ENCODE measurements at places on chromosomes 2 and 18.
A peak's percentile ranks its signal among the peaks of the same experiment; 100 is the strongest.

DNA sequence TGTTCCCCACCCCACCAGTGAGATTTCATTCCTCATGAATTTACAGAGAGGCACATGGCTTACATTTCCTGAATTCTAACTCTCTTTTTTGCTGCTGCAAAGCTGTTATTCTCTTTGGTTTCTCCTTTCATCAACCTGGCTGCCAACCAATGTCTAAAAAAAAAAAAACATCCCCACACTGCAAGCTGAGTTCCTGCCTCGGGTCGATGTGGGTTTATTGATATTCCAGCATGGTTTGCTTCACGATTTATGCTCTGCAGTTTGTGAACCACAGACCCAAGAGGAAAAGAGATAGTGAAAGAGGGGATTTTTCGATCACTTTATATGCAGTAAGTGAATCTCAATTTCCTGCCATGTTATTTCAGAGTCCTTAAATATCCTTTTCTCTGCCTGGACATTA is 363.6 kb downstream of the LPIN1 start:
- no peak for DNase-seq

- DNase-seq: no peak
Observed at GRCh38 chr18:8701546-8702118, 3.7 kb upstream of the MTCL1 start.

- no peak for DNase-seq
Observed at GRCh38 chr2:100365434-100365833, 43.1 kb upstream of the LONRF2 start.

DNA sequence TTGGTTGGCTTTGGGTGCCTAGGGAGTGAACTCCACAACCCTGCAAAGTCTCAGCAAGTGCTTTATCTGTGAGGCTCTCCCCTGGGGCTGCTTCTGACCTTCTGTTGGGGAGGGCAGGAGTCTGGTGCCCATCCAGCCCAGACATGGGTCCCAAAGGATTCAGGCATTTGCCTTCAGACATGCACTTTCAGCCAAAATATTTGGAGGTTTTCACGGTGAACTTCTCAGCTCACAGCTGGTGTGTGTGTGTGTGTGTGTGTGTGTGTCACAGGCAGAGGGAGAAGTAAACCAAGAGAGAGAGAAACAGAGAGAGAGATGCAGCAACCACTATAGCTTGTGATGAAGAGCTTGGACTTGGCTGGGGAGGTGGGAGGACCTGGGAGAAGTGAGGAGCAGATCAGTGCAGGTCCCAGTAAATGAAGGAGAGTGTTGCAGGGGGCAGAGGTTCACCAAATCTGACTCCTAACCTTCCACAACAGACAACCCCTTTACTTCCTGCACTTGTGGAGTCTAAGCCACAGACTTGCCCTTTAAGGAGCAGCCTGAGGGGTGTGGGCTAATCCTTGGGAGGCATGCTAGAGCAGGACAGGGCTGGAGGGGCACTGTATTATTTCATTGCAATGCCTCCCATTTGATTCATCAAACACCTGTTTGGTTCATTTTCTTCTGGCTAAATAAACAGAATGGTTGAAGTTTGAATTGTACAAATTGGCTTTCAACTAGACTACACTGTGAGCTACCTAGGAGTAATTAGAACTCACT is 14.1 kb downstream of the SLC9A4 start:
- no peak for DNase-seq

GRCh38 chr2:68121873-68122679 is 35.6 kb upstream of the PNO1 start:
- DNase-seq: peak; percentile 78

DNA sequence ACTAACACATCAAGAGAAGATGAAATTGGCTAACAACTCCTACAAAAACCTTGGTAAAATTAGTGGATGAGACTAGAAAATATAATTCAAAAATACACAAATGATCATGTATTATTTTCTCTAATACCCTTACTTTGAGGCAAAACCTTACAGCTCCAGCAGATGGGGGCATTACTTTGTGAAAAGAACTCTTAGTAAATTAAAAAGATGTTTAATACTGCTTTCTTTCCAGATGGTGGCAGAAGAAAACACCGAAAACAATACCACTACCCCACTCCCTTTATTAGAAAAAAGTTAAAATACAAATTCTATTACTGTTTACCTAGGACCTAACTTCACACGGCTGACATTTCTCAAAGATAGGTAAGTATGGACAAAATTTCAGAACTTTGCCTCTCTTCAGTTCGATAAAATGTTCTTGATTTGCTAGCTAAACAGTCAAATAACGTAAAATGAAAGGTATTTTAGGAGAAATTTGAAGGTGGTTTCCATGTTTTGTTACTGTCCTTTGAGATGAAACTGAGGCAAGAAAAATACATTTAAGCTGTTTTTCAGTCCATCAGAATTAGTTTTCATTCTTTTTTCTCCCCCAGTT is 30.6 kb downstream of the ORC4 start:
- DNase-seq: no peak

- no peak for DNase-seq
Observed at GRCh38 chr2:235493775-235494715, at the start of gene AGAP1. TSS of gene AGAP1 (plus strand) at chr2:235494043.

- peak; percentile 6 for DNase-seq
Observed at GRCh38 chr2:974054-974453, 23.4 kb downstream of the SNTG2 start.

DNA sequence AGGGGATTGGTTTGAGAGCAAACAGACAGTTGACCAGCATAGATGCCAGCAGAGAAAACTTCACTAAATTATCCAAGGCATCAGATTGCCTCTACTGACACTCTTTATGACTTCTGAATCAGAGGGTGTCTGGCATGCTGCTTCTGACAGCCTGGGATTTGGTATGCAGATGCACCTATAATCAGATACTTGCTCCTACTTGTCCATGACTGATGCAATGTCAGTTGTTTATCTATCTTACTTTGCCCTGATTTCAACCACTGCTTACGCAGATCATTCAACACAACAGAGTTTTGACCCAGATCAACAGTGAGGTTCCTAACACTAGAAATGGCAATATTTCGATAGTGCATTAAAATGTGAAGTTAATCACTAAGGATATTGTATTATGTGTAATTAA is 22.6 kb upstream of the CALCRL start:
- no peak for DNase-seq

DNA sequence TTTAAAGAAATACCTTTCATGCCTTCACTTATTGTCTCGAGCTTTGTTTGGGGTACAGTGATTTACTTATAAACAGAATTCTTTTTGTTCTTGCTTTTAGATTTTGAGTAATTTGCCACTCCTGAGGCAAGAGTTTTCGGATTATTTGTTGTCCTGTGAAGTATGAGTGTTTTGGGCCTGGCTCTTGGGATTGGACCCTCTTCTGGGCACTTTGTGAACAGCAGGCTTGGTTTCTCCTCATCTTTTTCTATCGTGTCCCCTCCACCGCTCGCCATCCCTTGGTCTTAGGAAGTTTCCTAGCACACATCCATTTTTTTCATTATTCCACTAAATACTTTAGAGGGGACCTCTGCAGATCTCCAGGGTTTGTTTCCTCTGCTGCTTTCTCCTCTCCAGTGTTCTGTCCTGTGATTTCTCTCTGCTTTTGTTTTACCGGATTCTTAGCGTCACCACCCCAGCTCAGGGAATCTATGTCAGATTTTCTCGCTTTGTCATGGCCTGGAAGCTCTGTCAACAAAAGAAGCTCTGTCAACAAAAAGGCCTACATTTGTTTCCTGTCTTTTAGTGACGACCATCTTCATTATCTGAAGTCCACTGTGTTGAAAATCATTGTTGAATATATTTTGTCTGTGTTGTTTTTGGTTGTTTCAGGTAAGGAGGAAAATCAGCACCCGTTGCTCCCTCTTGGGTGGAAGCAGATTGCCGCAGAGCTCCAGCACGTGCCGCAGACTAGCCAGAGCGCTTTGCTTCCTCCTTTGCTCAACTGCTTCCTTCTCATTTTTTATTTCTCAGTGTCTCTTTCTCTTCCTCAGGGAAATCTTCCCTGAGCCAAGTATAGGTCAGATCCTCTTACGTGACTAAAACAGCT is 27.8 kb downstream of the ANKRD62 start:
- DNase-seq: no peak

DNA sequence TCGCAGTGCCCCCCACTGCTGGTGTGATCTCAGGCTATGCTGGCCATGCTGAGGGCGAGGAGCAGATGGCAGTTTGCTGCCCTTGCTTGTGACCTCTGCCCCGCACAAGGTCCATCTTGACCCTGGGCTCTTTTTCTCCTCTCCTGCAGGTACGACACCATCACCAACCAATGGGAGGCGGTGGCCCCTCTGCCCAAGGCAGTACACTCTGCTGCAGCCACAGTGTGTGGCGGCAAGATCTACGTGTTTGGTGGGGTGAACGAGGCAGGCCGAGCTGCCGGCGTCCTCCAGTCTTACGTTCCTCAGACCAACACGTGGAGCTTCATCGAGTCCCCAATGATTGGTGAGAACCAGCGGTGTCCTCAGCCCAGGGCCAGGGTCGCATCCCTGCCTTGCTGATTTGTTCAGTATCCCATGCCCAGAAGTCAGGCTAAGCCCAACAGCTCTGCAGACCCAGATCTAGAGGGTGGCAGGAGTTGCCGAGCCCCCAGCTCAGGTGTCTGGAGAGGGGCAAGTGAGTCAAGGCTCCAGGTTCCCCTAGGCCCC is 223.8 kb downstream of the ATAD2B start:
- no peak for DNase-seq
